ENCODE measurements at places on chromosomes 6 and 20.

DNA sequence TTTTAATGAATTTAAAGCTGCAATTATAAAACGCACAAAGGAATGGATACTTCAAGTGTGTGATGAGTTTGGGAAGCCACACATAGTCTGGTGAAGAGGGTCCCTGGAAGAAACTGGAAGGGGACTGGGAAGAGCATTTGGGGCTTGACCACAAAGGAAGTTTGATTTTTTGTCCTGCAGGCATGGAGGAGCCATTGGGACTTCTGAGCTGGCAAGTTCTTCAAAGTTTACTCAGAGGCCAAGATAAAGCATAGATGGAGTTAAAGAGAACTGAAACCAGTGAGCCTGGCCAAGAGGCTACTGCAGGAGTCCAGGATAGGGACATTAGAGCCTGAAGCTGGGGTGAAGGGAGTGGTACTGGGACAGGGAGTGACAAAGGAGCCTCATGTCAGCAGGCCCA lies 95.0 kb downstream of the AIG1 start:
- DNase-seq = no peak

DNA sequence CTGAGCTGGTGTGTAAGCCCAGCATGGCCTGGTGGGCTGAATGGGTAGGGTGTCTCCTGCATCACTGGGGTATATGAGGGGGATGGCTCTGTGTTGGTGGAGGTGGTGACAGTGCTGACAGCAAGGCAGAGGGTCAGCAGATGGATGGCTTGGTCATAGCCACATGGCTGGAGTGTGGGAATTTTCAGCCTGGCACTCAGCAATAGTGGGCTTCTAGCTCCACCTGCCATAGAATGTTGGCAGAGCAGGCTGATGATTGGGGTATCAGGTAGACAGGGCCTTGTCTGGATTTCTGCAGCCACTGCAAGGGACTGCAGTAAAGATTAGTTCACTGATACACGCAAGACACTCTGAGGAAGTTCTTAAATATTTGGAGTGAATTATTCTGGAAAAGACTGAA lies 137.5 kb upstream of the BACH2 start:
- no peak for DNase-seq

GRCh38 chr6:41693281-41694240 lies 41.8 kb downstream of the TFEB start:
- no peak for DNase-seq

- DNase-seq = no peak
These were observed 21.2 kb downstream of the EPB41L2 start for GRCh38 chr6:131041814-131042213.

DNA sequence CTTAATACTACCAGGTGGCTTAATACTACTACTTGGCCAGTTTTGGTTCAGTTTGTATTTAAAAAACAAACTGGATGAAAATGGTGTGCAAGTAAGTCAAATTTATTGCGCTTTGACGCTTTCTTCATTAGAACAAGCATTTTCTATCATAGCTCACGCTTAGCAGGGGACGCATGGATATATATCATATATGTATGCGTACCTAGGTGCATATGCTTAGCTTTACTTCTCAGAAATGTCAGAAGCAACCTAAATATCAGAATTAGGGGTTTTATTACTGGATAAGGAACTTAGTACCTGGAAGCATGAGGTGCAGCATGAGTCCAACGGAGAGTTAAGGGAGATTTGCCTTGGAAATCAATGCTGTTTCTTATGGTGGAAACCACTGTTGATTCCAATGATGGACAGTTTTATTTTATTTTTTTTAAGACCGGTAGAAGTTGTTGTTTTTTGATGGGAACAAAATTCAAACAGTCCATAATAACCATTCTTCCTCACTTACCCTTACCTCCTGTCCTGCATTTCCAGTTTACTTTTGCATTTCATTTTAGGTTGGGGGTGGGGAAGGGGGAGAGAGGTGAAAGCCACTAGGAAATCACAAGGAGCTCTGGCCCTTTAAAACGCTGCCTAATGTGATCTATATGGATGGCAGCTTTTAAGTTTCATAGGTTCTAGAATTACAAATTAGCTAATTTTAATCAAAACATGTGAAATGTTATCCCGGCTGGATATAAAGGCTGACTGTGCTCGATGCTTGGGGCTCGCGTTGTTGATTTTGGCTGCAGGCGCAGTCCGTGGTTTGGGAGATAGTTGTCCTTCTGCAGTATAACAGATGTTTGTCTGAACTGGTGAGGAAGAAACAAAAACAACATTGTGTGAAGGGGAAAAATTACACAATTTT lies 2.1 kb downstream of the SOBP start:
- peak; percentile 13 for DNase-seq

- no peak for DNase-seq
These were observed 446.1 kb upstream of the SULF2 start for GRCh38 chr20:48231253-48231930.

- no peak for DNase-seq
These were observed 689 bp upstream of the PFDN4 start for GRCh38 chr20:54207053-54207742.

GRCh38 chr6:70494833-70495232 lies 71.9 kb upstream of the SDHAF4 start:
- DNase-seq = no peak

- no peak for DNase-seq
These were observed 17.9 kb downstream of the PNRC1 start for GRCh38 chr6:89098461-89098860.

DNA sequence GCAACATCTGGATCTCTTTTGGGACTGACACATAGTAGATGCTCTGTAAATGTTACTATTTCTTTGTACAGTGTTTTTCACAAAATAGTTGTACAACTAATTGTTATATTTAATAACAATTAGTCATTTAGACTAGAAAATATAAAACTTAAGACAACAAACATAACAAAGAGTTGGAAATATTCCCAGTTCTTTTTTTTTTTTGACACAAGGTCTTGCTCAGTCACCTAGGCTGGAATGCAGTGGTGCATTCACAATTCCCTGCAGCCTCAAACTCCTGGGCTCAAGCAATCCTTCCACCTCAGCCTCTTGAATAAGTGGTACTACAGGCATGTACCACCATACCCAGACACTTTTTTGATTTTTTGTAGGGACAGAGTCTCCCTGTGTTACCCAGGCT lies 105.8 kb downstream of the UTRN start:
- no peak for DNase-seq

- no peak for DNase-seq
These were observed 103.5 kb upstream of the HS3ST5 start for GRCh38 chr6:114446342-114446741.

- DNase-seq = no peak
These were observed 33.2 kb downstream of the PSMG4 start for GRCh38 chr6:3291987-3292386.

- DNase-seq = no peak
These were observed 401.6 kb upstream of the PLCB4 start for GRCh38 chr20:8667306-8667705.

DNA sequence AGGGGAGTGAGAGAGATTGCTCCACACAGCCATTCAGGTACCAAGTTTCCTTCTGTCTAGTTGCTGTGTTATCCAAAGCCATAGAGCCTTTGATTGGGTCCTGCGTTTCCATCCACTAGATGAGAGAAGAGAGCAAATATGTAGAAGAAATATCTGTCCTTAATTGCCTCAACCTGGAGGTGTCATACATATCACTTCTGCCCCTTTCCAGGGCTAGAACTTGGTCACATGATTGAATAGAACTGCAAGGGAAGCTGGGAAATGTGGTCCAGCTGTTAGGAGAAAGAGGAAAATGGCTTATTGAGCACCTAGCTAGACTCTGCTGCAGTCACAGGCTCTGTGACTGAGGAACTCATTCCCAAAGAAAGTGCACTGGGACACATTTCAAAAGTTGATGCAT lies 115.6 kb upstream of the JAG1 start:
- DNase-seq = no peak

GRCh38 chr20:17648791-17649730 lies 33.0 kb downstream of the RRBP1 start:
- no peak for DNase-seq

DNA sequence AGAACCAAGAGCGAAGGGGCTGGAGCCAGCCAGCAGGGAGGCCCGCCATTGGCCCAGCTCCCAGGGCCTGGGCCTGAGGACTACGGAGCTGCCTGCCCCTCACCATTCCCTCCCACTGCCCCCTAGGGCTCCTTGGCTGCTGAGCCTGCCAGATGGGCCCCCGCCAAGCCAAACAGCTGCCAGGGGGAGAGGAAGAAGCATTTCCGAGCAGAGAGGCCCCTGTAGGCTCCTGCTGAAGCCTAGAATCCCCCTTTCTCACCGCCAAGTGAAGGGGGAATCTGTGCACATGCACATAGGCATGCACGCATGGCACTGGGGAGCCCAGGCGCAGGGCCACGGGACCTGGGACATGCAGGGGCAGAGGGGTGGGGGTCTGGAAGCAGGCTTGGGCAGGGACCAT lies 28.5 kb upstream of the MRPS18A start:
- DNase-seq = no peak

DNA sequence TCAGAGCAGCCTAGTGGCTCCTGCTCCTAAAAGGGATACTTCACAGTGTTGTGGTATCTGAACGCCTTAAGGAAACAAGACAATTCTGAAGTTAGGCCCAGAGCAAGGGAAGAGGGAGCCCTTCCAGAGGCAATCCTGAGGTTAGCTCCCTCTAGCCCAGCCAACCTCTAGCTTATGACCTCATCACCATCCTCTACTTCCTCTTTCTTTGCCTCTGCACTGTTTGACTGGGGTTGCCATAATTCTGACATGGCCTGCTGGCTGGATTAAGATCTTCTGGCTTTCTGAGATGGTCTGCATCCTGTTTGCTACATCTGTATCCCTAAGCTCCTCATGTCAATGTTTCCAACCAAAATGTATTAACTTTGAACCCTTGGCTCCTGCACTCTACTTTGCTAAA lies 23.3 kb upstream of the BMP2 start:
- no peak for DNase-seq

GRCh38 chr6:90101403-90101802 lies 195.2 kb downstream of the BACH2 start:
- no peak for DNase-seq

DNA sequence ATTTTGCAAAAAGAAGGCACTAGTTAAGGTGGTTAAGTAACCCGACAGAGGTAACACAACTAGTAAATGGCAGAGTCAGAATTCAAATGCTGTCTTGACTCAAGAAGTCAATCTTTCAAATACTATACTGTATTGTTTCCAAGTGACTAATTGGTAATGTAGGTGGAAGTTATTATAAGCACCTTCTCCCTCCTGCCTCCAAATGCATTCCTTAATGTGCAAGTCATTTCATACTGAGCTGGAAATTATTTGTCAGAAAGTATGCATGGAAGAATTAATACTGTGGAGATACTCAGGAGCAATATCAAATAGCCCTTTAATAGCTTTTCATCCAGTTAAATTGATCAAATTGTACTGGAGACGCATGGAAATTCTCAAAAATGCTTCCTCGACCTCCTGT lies 579.1 kb downstream of the DOK5 start:
- DNase-seq = no peak

DNA sequence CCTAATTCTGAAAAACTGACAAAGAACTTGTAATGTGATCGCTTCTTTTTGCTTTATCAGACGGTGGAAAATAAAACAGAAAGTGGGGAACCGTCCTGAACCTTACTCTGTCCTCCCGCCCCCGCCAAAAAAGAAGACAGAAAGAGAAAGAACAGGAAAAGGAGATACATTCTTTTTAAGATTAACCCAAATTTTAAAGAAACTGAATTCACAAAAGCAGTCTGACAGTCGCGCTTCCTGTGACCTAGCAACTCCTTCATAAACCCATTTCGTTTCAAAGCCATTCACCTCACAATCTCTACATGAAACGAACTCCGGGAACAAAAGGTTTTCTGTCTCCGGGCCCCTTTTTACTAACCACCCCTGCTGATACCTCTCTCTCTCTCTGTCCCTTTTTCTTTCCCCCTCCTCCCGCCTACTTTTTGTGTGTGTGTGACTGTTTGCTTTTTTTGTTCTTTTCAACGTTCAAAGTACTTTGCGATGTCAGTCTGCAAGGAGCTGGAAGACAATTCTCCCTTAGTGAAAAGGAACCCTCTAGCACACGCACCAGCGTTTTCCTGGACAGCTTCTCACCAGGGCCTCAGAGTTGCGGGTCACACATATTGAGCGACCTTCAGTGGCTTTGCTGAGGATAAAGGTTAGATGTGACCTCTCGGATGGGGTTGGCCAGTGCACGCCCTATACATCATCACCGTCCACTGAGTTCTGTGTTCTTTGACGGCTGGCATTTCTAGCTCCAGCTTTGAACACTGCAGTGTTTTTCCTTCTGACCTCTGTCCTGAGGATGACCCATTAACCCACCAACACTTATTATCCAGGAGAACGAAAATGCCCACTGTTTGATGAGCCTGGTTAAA lies 530 bp upstream of the NEDD9 start:
- DNase-seq = no peak

DNA sequence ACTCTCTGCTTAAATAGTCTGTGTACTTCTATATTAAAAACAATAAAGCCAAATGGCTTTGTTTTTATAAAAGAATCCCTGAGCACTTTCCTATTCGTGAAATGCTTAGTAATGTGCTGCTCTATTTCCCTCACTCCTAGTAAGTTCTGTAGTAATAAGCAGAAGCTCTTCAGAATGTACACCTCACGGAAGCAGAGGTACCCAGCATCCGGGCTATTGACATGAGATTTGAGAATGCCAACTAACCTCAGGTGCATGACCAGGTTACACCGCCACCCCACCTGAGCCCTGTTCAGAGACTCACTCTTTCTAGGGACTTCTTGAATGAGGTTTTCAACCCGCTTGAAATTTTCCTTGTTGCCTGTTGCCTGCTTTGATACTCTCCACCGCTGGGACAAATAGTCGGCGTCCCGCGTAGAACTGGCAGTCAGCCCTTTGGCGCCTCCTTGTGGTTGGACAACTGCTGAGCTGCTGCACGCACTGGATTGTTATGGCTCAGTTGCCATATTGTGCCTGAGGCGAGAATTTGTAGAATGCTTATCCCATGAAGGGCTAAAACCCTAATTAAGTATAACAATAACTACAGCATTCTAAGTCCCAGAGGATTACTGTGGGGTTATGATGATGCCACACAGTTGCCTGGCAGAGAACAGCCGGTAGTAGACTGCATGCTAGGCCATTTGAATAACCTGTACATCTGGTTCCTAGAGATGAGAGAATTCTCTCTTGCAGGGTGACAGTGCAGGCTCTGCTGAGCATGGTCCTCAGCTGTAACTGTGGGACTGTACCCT lies 95.4 kb downstream of the KHDC1L start:
- DNase-seq = peak; percentile 17

- no peak for DNase-seq
These were observed 182.8 kb downstream of the ZMYND8 start for GRCh38 chr20:47173596-47174216.

DNA sequence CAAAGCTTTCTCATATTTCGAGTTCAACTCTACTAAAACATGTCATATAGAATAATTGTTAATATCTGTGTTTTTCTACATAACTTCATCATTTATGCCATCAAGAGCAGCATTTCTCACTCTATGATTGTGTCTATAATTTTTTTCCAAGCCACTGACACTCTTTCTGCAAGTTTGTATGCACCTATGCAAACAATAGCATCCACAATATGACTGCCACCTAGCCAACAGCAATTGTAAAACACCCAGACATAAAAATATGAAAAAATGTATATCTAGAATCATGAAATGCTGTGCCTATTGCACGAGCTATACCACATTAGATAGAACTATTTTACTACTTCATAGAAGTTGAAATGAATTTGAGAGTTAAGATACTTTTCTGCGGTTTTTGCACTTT lies 286.5 kb upstream of the MARCKS start:
- no peak for DNase-seq

Data from BJ (cell line).